ENCODE measurements at places on chromosomes 6 and 20. TPM values are rescaled to one million over a fixed set of nuclear protein-coding genes. Genes with fewer than 3 reads are reported as not detected.

The EFCAB8 gene
- not detected for total RNA-seq

DNA sequence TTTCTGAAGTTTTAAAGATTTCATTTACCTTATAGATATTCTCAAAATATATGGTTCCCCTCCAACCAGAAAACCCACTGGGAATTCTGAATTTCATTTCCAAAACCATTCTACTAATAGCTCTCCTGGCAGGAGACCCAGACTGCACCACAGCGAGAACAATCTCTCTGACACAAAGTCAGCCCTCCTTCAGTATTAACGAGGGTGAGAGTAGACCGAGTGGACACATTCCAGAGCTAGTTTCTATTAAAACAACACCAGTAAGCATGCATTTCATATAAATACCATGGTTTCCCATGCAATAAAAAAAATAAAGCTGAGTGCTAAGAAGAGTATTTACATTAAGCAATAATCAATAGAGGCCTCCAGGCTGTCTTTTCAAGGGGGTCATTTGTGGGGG, 899.6 kb upstream of the SLC35B3 start:
- H3K27ac ChIP-seq, result no peak overlapping the region
- no peaks in the 10 kb centered on the region for H3K27me3 ChIP-seq
- H3K4me1 ChIP-seq, result no peaks in the 10 kb centered on the region
- DNase-seq, result no peak

DNA sequence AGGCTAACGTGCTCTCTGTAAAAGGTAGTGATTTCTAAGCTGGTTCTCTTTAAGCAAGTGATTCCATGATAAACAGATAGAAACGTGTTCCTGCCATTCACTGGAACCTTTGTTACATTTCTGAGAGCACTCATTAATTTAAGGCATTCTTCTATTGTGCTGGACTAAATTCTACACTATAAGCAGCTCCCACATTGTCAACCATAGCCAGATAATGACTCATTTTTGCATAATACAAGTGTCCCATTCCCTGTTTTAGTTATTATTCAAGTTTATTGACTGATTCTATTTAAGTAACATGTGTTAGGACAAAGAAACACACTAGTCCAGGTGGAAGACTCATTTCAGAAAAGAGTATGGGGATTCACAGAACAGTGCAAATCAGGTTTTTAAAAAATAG, 13.5 kb upstream of the XRN2 start:
- H3K27me3 ChIP-seq, result no peaks in the 10 kb centered on the region
- DNase-seq, result no peak
- H3K4me3 ChIP-seq, result no peak overlapping the region
- no peaks in the 10 kb centered on the region for H3K4me1 ChIP-seq

The RIPPLY2 gene
- total RNA-seq, result not detected

DNA sequence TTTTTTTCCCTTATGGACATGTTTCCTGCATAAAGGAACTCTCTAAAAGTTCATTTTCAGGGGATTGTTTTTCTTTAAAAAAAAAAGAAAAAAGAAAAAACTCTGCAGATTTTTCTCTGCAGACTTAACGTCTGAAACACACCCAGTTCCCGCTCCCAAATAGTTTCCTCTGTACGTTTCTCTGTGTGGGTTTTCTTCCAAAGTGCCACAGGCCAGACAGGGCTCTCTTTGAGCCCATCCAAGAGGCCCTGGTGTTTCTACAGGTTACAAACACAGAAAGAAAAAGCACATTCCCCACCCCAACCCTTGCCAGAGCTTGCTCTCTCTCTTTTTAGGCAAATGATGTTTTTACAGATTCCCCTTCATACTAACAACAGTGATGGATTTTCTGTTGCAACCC, 258.6 kb downstream of the FNDC1 start:
- DNase-seq, result no peak
- H3K27me3 ChIP-seq, result no peaks in the 10 kb centered on the region
- no peaks in the 10 kb centered on the region for H3K36me3 ChIP-seq
- H3K4me1 ChIP-seq, result no peaks in the 10 kb centered on the region

The EEF1E1 gene
- 18.1 TPM for total RNA-seq

DNA sequence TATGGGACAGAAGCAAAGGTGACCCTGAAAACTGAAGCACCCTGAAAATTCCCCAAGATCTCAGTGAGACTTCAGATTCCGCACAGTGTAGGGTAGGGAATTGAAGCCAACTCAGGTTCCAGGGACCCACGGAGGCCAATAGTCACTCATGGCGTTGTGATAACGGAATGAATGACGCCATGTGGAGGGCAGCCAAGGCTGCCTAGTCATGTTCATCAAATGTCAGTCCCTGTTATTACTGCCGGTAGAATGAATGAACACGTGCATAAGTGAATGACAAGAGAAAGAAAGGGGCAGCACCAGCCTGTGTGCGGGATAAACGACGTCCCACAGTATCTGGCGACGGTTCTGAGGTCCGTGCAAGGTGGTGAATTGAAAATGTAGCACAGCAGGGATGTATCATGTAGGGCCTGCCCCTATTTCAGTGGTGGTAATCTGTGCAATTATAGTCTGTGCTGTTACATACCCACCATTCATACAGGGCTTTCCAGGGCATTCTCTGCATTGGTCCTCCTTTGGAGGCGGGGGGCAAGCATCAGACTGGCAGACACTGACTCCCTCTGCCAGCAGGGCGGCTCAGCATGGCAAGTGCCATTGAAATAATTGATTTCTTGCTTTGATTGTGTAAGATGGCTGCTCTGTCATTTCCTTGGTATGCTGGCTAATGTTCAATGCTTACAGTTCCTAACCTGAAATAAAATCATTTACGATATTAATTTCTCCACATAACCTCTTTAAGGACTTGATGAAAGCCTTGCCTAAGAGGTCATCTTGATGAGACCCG, 386.9 kb downstream of the CDH4 start:
- H3K27me3 ChIP-seq, result no peaks in the 10 kb centered on the region
- H3K36me3 ChIP-seq, result no peaks in the 10 kb centered on the region
- no peaks in the 10 kb centered on the region for H3K4me1 ChIP-seq
- H3K4me3 ChIP-seq, result no peak overlapping the region
- no peak overlapping the region for H3K27ac ChIP-seq

The RRAGD gene
- total RNA-seq, result 1.7 TPM

- H3K27me3 ChIP-seq, result no peaks in the 10 kb centered on the region
- DNase-seq, result no peak
- H3K4me3 ChIP-seq, result no peak overlapping the region
- no peak overlapping the region for H3K27ac ChIP-seq
- H3K4me1 ChIP-seq, result peaks cover 8% of the 10 kb centered on the region
- H3K36me3 ChIP-seq, result no peaks in the 10 kb centered on the region
Observed at GRCh38 chr6:1137849-1138248, 174.0 kb upstream of the FOXQ1 start.

DNA sequence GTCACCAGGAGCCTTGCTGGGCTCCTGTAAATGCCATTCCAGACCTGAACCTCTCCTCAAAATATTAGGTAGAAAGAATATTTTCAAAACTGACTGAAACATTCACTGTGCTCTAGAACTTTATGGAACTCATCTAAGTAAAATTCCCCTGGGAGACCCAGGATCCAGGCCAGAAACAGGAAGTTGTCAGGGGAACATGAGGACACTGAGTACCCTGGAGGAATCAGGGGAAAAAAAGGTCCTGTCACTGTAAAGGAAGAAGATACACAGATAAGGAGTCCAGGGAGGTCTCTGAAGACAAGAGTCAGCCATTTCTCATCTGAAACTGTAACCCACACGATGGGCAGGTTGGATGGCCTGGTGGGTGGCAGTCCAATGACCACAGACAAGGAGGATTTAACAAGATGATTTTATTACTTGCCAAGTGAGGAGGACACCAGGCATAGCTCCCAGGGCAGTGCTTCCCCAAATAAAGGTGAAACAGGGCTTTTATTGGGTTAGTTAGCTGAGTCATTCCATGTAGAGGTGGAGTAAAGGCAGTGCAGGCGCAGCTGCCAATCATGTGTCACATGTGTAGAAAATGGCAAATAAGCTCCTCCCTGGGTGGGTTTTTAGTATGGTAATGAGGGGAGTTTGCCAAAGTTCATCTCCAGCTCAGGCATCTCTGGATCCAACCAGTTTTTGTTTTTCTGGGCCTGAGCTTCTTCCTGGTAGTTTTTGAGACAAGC, 138.5 kb downstream of the RCAN2 start:
- H3K36me3 ChIP-seq, result no peaks in the 10 kb centered on the region
- no peak for DNase-seq
- H3K4me3 ChIP-seq, result no peak overlapping the region
- no peaks in the 10 kb centered on the region for H3K27me3 ChIP-seq
- peak overlapping the region; percentile 32 for H3K27ac ChIP-seq

DNA sequence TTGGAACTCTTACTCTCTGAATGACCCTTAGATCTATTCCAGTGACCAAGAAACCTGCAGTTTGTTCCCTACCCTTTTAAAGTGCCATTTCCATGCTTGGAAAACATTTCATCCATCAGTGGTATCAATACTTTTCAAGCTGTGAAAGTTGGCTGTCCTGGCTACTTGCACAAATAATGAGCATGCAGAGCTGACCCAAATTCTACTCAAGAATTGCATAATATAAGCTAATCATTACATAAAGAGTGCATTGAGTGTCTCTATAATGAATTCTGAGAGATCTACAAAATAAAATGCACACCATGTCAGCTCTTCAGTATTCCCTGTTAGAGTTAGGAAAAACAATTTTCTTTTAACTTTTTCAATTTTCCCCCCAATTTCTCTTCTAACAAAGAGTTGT, 181.3 kb upstream of the HS3ST5 start:
- H3K4me1 ChIP-seq, result no peaks in the 10 kb centered on the region
- H3K4me3 ChIP-seq, result no peak overlapping the region
- H3K36me3 ChIP-seq, result no peaks in the 10 kb centered on the region
- H3K27me3 ChIP-seq, result no peaks in the 10 kb centered on the region
- H3K27ac ChIP-seq, result no peak overlapping the region

DNA sequence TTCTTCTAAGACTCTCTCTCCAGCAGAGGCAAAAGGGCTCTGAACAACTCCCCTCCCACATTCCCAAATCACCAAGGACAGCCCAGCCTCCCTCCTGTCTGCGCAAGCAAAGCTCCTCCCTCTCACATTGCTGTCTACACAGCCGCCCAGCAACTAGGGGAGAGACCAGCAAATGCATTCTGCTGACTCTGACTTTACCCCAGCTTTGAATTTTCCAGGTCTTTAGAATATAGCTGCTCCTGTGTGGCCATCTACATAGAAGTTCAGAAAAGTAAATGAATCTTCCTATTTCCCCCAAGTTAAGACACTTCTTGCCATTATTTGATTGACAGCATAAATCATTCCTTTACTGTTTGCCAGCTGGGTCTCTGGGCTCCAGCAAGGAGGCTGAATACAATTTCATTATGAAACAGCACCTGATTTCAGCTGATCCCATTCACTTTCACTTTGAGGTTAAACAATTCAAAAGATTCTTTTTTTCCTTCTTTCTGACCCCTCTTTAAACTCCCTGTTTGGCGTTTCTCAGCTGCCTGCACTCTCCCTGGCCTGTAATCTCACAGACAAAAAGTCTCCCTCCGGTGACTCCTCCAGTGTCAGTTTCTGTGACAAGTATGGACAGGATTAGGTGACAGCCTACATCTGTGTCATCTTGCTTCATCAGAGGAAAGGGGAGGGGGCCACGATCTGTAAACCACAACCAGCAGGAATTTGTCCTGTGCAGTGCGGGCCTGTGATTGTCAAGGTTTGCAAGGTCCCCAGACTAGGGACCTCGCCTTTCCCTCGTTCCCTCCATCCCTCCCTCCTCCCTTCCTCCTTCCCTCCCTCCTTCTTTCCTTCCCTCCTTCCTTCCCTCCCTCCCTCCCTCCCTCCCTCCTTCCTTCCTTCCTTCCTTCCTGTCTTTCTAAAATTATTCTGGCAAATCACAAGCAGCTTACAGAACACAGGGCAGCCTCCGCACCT, 205.6 kb upstream of the RIN2 start:
- no peak overlapping the region for H3K27ac ChIP-seq
- peaks cover 10% of the 10 kb centered on the region for H3K4me1 ChIP-seq
- H3K27me3 ChIP-seq, result no peaks in the 10 kb centered on the region
- no peak overlapping the region for H3K4me3 ChIP-seq
- DNase-seq, result peak; percentile 49

DNA sequence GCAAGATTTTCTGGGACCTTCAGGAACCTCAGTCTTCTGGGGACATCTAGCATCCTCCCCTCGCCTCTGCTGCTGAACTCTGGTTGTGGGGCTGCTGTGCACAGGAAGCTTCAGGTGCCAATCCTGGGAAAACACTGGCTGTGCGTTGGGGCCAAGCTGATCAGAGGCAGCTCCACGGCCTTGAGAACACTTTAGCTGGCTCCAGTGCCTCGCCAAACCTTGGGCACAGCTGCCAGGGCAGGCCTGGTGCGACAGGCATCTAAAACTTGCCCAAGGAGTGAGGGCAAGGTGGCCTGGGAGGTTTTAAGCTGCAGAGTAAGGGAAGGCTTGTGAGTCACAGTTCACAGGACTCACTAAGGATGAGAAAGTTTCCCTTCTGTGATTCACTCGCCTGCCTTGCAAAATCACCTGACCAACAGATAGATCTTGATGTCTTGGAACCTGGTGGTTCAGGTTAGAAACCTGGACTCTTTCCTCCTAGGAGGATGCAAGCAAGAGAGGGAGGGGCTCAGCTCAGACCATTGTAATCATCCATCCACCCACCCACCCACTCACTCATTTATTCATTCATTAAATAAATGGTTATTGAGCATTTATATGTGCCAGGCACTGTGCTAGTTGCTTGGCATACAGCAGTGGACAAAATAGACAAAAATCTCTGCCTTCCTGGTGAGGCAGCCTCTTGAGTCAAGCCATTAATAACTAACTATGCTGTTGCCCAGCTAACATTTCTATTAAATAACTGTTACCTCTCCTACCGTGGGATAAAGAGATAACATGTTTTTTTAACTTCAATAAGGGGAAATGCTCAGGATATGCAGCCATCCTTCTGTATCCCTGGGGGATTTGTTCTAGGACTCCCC, 2.5 kb upstream of the SPATS1 start:
- H3K27ac ChIP-seq, result no peak overlapping the region
- no peak for DNase-seq
- peaks cover 11% of the 10 kb centered on the region for H3K4me1 ChIP-seq
- H3K27me3 ChIP-seq, result no peaks in the 10 kb centered on the region
- H3K36me3 ChIP-seq, result no peaks in the 10 kb centered on the region

The PREX1 gene
- total RNA-seq, result 9.0 TPM

- peaks cover 100% of the 10 kb centered on the region for H3K4me1 ChIP-seq
- H3K36me3 ChIP-seq, result no peaks in the 10 kb centered on the region
- DNase-seq, result peak; percentile 21
- no peak overlapping the region for H3K4me3 ChIP-seq
- H3K27me3 ChIP-seq, result no peaks in the 10 kb centered on the region
Observed at GRCh38 chr20:32477594-32478512, 107.3 kb downstream of the NOL4L start.

DNA sequence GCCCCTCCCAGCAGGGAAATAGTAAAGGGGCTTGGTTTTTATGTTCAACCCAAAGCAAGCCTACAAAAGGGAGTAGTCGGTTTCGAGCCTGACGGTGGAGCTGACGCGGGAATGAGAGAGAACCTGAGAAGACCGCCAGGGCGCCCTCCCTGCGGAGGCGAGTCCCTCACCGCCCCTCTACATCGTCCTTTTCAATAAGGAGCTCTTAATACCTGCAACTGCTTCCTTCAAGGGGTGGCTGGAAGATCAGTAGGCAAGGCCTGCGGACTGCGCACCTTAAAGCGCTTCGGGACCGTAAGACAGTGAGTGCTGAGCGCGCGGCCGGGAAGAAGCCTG, 709 bp upstream of the ZNF76 start:
- peak overlapping the region; percentile 82 for H3K4me3 ChIP-seq
- no peaks in the 10 kb centered on the region for H3K27me3 ChIP-seq
- DNase-seq, result peak; percentile 28
- peaks cover 25% of the 10 kb centered on the region for H3K4me1 ChIP-seq
- no peaks in the 10 kb centered on the region for H3K36me3 ChIP-seq

- no peak overlapping the region for H3K27ac ChIP-seq
- H3K27me3 ChIP-seq, result no peaks in the 10 kb centered on the region
- no peak overlapping the region for H3K4me3 ChIP-seq
- no peak for DNase-seq
- no peaks in the 10 kb centered on the region for H3K36me3 ChIP-seq
Observed at GRCh38 chr6:159716247-159717096, 10.8 kb upstream of the WTAP start.

The KCNK17 gene
- not detected for total RNA-seq

Data from stomach (tissue), 19 donors.